ENCODE measurements at places on chromosomes 5 and 9.

GRCh38 chr9:69759021-69759420, 790 bp downstream of the PTAR1 start:
- peak; percentile 23 for DNase-seq

GRCh38 chr5:129155876-129156275, 61.3 kb downstream of the ISOC1 start:
- no peak for DNase-seq

- DNase-seq = no peak
These were observed 29.6 kb upstream of the GLRA1 start for GRCh38 chr5:151954255-151954654.

DNA sequence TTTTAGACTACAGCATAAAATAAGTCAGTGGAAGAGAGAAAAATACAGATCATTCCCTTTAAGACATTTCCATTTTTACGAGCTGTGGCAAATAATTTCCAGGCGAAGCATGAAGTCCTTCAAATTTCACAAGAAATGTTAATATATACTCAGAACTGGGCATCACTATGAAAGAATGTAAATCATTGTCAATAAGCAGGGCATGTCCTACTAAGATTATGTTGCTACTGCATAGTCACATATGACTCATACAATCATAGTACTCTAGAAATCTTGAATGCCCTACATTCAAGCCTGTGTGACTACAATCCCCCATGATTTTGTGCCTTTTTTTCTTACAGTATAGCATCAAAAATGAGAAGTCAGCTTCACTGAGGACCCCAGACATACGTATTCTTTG, 485.2 kb upstream of the FTMT start:
- DNase-seq = peak; percentile 44

DNA sequence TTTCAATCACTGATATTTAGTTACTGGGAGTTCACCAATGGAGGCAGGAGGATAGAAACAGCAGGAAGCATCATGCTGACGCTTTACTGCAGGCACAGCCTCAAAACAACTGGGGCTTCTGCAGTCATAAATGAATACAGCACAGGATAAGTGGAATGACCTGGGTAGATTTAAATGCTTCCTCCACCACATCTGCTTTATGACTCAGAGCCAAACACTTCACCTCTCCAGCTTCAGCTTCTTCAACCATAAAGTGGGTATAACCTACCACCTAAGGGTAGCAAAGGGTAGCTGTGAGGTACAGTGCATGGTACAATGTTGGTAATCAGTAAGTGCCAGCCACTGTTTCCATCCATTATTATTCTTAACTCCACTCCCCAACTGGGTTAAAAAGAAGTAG, 28.4 kb downstream of the RASEF start:
- DNase-seq = peak; percentile 91

GRCh38 chr5:36215910-36216309, 25.8 kb downstream of the NADK2 start:
- DNase-seq = no peak

- no peak for DNase-seq
These were observed 202.4 kb downstream of the GLIS3 start for GRCh38 chr9:4097515-4097914.

GRCh38 chr5:169222934-169223594, 77.9 kb downstream of the SLIT3 start:
- no peak for DNase-seq

GRCh38 chr5:172565931-172566665, 75.0 kb upstream of the NEURL1B start:
- DNase-seq = no peak

DNA sequence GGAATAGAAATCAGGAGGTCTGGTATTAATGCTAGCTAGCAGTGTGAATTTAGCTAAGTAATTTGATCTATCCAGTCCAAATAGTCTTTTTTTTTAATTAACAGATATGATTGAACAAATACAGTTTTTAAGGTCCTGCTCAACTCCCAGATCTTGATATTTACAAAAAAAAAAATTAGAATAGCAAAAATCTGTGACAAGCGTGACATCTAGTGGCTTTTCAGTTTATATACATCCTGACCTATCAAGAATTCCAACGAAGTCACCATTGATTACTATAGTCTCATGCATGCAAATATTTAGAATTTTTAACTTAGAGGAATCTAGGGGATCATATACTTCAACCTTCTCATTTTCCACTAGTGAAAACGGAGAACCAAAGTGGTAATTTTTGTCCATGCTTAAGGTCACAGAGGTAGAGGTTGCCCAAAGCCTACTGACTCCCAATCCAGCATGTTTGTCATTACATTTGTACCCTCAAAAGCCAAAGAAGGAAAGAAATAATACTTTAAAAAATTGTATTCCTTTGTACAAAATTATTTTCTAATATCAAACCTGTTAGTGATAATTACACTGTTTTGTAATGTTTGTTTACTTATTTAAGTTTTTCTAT, 17.6 kb upstream of the TARS1 start:
- DNase-seq = peak; percentile 40

GRCh38 chr5:151619812-151620460, 28.8 kb upstream of the FAT2 start:
- no peak for DNase-seq

All from kidney tubule cell (primary cell).